ENCODE measurements at places on chromosomes 7 and 10. TPM values are rescaled to one million over a fixed set of nuclear protein-coding genes. Genes with fewer than 3 reads are reported as not detected.

DNA sequence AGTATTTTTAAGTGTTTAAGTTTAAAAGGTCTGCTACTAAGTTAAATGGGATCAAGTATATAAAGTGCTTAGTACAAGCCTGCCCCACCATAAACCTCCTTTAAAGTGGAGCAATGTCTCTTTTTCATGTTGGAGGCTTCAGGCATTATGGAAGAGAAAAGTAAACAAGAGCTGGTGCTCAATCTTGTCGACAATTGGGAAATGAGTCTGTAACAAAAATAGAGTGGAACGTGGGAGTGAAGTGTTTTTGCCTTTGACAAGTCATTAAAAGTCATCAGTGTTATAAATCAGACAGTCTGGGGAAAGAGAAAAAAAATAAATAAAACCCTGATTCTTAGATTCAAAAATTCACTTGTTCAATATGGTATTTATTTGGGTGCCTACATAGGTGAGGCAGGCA lies 44.7 kb downstream of the DNAJC12 start:
- DNase-seq, result no peak

The VSTM2A gene
- 2.0 TPM for total RNA-seq

GRCh38 chr10:103186128-103186527 lies 6.9 kb downstream of the NT5C2 start:
- DNase-seq, result no peak

- no peak for DNase-seq
These were observed 9.3 kb downstream of the YKT6 start for GRCh38 chr7:44210107-44210506.

The GCK gene
- not detected for total RNA-seq

The NPTX2 gene
- total RNA-seq, result 15.5 TPM

DNA sequence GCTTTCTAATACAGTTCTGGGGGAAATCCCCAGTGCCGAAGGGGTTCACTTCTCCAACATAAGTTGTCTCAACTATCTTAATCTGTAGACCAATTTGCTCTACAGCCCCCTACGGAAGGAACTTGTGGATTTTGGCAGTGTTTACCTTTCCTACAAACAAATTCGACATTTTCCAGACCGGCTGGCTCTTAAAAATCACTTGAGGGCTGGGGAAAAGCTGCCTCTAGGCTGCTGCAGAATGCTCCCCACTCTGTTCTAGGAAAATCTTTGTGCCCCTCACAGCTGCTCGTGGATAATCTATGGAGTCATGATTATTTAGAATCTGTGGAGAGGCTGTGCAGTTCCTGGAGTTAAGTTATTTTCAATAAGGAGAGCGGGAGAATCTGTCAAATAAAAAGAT lies 474.6 kb upstream of the FZD8 start:
- no peak for DNase-seq

The CSTF2T gene
- 21.7 TPM for total RNA-seq

DNA sequence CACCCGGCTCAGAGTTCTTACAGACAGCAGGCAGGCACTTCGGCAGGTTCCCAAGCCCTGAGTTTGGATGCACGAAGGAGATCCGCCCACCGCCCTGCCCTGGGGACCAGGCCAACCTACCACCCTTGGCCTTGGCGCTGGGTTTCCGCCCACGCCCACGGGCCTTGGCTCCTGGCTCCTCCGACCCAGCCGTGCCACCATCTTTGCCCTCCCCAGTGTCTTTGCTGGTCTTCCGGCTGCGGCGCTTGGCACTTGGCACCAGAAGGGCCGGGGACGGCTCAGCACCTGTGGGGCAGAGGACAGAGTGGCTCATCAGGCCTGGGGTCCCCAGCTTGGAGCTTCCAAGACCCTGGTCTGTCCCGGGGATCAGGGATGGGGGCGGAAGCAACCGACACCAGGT lies 32.1 kb downstream of the SLC29A4 start:
- no peak for DNase-seq

- DNase-seq, result no peak
These were observed 276.5 kb downstream of the MAGI2 start for GRCh38 chr7:79176859-79177477.

- DNase-seq, result no peak
These were observed 984 bp upstream of the IKZF1 start for GRCh38 chr7:50303335-50304128.

GRCh38 chr7:45075871-45076796 lies 12.6 kb downstream of the NACAD start:
- DNase-seq, result no peak

The DLG5 gene
- total RNA-seq, result 28.9 TPM

- DNase-seq, result no peak
These were observed 73.8 kb downstream of the PAXIP1 start for GRCh38 chr7:154929006-154929726.

The STOX1 gene
- 2.9 TPM for total RNA-seq

The TAS2R41 gene
- not detected for total RNA-seq

The UNC5B gene
- 17.4 TPM for total RNA-seq

GRCh38 chr10:14489522-14490177 lies 158.9 kb upstream of the FRMD4A start:
- DNase-seq, result no peak

The GSTO2 gene
- 18.3 TPM for total RNA-seq

The ZNF316 gene
- total RNA-seq, result 40.9 TPM

The COL13A1 gene
- total RNA-seq, result 1.0 TPM

The PPP1R17 gene
- not detected for total RNA-seq

DNA sequence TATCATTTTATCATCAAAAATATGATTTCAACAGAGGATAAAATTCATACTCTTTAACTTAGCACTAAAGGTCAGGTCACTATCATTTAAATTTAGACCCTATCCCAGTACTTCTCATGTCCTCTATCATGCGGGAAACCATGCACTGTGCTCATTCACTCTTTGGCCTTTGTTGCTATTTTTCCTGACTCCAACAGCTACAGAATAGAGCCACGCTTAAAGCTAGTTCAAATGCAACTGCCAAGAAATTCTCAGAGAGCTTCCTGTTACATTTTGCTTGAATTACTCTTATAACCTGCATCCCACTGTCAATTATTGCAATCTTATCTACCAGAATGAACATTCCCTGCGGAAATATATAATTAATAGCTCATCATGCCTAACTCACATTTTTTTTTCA lies 58.3 kb downstream of the SEMA3A start:
- no peak for DNase-seq

DNA sequence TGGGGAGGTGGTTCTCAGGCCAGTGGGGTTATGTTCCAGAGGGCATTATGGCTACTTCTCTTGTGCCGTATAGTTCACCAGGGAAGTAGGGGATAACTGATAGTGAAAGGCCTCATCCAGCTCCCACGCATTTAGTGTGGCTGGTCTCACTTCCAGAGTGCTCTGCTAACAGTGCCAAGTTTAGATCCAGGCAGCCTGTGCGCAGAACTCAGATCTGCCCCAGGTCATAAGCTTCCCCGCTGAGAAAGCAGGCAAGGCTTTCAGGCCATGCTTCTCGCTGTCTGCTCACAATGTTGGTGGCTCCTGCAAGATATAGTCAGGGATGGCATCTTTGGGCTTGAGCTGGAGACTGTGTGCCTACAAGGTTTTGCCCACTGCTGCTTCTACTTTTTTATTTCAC lies 11.3 kb downstream of the AGK start:
- DNase-seq, result no peak

The DNAJC1 gene
- 31.5 TPM for total RNA-seq

GRCh38 chr7:72028267-72028666 lies 383.9 kb downstream of the CALN1 start:
- no peak for DNase-seq

The GPR141 gene
- not detected for total RNA-seq

DNA sequence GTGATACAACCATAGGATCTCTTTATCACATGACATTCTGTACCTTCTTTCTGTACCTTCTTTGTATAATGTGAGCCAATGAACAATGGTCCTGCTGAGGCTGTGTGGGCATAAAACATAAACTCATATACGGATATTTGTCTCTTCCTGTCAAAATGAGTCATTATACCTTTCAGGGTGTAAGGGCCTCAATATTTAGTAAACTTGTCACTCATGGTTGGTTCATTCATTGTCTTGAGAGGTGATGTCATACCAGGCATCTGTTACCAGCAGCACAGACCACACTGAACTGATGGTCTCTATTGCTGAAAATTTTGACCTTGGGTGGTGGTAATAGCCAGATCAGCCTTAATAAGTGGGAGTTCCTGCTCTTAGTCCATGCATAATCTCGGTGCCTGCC lies 287.6 kb upstream of the TPK1 start:
- DNase-seq, result no peak

GRCh38 chr7:75762350-75762917 lies 9.6 kb downstream of the CCL26 start:
- DNase-seq, result no peak

DNA sequence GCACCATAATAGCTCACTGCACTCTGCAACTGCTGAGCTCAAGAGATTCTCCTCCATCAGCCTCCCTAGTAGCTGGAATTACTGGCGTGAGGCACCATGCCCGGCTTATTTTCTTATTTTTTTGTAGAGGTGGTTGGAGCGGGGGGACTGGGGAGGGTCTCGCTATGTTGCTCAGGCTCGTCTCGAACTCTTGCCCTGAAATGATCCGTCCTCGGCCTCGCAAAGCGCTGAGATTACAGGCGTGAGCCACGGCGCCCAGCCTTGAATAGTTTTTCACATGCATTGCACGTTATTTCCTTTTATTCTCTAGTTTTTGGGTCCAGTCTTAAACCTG lies 526 bp upstream of the LAMTOR4 start:
- no peak for DNase-seq

DNA sequence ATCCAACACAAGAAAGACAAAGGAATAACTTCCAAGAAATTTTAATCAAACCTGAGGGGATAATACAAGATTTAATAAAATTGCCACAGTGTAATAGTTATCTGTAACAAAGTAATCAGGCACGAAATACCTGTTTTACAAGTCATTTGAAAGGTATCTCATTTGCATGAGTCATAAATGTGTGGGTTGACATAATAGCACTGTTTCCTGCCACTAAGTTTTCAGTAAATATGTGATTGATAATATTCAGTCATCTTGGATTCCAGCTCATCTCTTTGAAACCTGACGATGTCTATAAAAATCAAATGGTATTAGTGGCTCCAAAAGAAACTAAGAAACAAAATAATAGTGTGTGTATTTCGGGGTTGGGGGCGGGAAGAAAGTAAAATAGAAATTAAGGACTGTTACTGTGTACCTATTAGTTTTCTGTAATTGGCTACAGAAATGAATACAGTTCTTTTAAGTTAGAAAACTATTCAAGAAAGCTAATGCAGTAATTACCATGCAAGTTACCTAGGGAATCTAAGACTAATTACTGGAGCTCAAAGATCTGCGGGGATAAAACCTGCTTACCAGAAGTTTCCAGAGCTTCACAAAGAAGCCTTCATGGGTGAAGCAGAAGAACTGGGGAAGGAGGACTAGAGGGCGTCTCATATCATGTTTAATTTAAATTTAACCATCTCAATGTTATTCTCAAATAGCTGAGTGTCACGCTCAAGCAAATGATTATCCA lies 100.7 kb downstream of the ST8SIA6 start:
- DNase-seq, result no peak

The NEBL gene
- 5.7 TPM for total RNA-seq

The SRRM3 gene
- total RNA-seq, result 3.2 TPM
